NCI-H526 treated with DMSO at 0.1 percent for 48 hours (cell line): ENCODE measurements at places on chromosomes 12 and 14.

- DNase-seq = no peak
Observed at GRCh38 chr14:28298156-28298555, 468.4 kb upstream of the FOXG1 start.

GRCh38 chr12:106039242-106039641, 99.5 kb downstream of the NUAK1 start:
- no peak for DNase-seq

- DNase-seq = no peak
Observed at GRCh38 chr14:101068313-101069227, 165.0 kb upstream of the RTL1 start.

DNA sequence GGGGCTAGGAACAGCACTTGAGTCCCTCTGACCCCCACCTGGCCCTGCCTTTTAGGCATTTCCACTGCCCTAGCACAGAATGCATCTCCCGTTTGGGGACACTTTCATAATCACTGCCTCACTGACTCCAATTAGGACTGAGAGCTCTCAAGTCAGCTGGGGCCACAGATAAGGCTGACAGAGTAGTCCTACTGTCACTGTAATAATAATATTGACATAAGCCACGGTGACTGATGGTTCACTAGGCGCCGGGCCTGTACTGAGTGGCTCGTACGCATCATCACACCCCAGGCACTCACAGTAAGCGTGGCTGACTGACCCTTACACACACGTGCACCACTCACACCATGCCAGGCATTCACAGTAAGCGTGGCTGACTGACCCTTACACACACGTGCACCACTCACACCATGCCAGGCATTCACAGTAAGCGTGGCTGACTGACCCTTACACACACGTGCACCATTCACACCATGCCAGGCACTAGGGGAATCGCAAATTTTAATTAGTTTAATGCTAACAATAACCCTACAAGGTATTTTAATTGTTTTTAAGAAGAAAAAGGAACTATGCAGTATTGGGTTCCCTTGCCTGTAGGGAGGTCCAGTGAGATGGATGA, 87.7 kb downstream of the CHGA start:
- DNase-seq = no peak

GRCh38 chr14:56858422-56858821, 48.1 kb upstream of the OTX2 start:
- DNase-seq = no peak

DNA sequence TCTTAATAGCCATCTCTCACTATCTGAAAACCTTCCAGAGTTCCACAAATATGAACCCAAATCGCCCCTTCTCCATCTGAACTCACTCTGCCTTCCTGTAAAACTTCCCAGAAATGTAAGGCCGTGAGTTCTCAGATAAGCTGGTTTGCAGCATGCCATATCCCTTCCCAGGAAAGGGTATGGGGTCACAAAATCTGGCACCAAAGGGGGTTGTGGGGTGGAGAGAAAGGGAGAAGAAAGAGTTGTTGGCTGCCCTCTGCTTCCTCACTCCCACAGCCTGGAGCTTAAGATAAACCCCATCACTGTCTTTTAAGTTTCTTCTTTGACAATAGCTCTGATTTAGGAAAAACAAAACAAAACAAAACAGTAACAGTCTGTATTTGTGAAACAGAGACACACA, 10.7 kb downstream of the TMTC1 start:
- no peak for DNase-seq

DNA sequence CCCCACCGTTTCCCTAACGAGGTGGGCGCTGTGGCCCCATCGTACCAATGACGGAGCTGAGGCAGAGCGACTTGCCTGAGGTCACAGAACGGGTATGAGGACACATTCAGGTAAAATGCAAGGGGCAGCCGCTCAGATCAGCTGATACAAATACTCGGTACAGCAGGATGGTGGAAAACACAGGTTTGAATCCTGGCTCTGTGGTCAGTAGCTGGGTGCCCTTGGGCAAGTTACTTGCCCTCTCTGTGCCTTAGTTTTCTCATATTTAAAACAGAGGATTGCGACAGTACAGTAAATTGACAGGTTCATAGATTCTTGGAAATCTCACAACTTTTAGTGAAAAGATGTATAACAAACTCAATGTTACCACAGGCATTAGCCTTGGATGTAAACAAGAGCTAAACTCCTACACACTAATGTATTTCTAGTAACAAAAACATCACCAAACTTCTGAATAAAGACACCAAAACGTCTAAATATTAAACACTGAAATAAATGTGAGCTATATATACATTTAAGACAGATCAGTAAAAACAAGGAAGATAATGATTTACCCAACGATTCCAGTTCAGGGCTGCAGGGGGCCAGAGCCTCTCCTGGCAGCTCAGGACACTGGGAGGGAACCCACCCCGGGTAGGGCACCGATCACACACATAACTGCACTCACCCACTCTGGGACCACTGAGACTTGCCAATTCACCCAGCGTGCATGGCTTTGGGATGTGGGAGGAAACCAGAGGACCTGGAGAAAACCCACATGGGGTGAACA, 128.4 kb downstream of the RBM19 start:
- DNase-seq = no peak

- DNase-seq = peak; percentile 36
Observed at GRCh38 chr12:50536831-50537537, 32.2 kb downstream of the DIP2B start.

GRCh38 chr12:72790273-72790672, 518.1 kb downstream of the TRHDE start:
- no peak for DNase-seq

GRCh38 chr12:121397521-121397920, 2.4 kb upstream of the RNF34 start:
- DNase-seq = no peak

GRCh38 chr14:68586896-68587751, 205.7 kb downstream of the ZFP36L1 start:
- DNase-seq = no peak

- no peak for DNase-seq
Observed at GRCh38 chr14:72850360-72850759, 43.5 kb downstream of the DPF3 start.

DNA sequence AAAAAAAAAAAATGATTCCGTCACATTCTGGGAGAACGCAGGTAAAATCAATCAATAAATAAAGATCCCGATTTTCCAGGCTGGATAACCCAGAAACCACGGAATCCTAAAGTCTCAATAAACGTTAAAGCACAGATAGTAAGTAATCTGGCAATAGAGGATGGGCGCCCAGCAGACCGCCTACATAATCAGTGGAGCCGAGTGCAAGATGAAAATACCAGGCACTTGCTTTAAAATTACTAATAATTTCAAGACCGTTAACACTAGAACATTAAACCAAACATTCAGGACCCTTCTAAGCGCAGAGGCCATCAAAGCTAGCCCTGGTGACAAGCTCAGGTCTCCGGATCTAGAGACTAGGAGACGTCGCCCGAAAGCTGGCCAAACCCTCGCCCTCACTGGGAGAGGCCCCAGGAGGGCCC, 1.2 kb upstream of the DCAF11 start:
- DNase-seq = no peak

DNA sequence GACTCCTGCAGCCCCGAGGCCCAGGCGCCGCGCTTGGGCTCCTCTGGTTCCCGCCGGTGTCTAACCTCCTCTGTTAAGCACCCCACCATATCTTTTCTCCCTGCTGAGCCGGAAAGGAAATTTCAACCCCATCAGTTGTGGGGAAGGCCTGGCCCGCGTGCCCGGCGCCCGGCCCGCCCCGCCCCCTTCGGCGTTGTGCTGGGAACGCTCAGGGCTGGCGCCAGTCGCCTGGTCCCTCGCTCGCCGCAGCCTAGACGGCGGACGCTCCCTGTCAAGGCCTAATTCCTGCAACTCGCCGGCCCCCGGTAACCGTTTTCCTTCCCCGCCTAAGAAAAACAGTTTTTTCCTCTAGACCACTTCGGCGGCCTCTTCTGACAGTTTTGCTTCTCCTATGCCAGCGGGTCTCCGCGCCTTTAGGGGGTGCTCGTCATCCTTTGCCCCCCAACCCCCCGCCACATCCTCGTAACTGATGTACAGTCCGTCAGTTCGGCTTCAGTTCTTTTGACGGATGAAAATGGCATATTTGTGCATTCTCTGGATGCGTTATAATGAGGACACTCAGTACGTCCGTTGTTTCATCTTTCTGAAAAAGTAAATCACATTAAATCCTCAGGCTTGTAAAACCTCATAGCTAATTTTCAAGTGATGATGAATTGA, 506 bp upstream of the NAP1L1 start:
- peak; percentile 77 for DNase-seq

DNA sequence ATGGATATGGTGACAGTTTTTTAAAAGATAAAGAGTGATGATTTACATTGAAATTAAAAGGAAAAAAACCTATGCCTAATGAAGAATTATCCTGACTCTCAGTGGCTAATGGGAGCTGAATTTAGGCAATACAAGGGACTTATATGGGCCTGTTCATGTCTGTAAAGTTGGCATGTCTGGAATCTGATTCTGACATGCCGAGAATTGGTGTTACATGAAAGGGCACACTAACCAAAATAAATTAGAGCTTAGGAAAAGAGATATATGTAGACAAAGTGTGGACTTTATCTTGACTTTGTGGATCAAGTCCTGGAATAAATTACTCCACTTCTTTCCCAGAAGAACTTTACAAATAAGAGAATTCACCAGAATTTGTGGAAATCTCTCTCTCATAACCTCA, 1.1 kb downstream of the TDG start:
- no peak for DNase-seq

GRCh38 chr12:120100630-120101029, 15.9 kb downstream of the RAB35 start:
- DNase-seq = no peak

- DNase-seq = no peak
Observed at GRCh38 chr12:104510145-104510872, 53.6 kb downstream of the CHST11 start.

- DNase-seq = no peak
Observed at GRCh38 chr12:88393017-88393767, 187.1 kb downstream of the KITLG start.

DNA sequence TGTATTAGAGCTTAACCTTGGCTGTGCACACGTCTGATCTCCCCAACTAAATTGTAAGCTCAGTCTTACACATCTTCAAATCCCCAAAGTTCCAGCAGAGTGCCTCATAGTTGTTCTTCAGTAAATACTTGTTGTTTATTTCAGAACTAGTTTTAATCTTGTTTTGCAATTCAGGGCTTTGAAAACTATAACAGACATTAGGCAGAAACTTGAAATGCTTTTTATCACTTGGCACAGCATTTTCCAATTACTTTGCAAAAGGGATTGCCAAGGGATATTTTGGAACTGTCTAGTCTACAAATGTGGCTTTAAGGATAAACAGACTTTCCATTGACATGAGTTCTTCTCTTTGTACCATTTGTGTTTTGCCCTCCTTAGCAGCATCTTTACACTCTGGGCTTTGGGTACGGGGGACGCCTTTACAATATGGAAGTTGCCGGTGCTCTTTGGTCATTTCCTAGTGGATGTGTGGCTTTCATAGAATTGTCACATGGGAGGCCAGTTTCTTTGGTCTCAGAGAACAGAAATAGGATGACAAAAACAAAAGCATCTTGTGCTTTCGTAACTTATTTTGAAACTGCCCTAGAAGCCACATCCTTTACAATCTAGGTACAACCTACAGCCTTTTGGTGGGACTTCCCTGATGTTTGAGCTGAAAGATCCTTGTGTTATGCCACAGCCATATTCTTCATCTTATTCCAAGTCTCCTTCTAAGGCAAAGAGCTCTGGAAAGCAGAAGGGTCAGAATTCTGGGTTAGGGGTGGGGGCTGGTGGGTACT, 96.9 kb downstream of the NPAS3 start:
- DNase-seq = no peak

DNA sequence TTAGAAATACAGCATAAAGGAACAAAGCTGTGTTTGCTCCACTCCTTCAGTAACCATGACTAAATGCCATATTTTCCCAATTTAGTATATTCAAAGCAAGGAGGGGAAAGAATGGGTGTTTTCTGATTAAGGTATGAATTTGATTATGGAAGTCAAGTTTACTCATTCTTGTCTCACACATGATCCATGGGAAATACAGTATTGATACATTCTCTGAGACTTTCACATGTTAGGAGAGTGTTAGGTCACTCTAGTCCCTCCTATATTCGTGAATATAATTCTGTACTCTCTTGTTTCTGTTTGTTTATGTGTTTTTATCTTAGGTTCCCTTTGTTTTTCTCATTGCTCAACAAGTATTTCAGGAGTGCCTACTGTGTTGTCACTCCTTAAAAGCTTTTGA, 42.4 kb downstream of the TTLL5 start:
- no peak for DNase-seq

GRCh38 chr14:35368139-35368460, 36.4 kb downstream of the NFKBIA start:
- no peak for DNase-seq

DNA sequence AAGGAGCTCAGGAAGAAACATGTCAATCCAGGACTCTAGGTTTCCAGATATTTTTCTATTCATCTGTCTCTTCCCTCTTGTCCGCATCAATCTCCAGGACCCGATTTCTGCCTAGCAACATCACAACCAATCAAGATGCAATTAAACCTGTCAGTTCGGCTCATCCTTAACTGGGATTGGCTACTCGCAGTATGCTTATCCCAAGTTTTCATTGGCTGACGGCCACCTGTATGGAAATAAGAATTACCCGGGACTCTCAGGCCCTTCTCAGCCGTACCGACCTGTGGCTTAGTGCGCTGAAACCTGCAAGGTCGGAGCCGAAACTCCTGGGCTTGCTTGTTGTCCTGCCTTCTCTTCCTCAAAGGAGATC, 20.4 kb upstream of the ATP5MC2 start:
- peak; percentile 96 for DNase-seq

DNA sequence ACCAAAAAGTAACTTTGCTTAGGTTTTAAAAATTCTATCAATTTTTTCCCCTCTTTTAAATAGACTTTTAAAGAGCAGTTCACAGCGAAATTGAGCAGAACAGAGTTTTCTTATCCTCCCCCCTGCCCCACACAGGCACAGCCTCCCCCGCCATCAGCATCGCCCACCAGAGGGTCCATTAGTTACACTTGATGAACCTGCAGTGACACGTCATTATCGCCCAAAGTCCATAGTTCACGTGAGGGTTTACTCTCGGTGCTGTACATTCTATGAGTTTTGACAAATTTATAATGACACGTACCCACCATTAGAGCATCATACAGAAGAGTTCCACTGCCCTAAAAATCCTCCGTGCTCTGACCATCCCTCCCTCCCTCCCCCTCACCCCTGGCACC, 58.4 kb downstream of the FZD10 start:
- no peak for DNase-seq

GRCh38 chr12:61530456-61530855, 729.7 kb upstream of the USP15 start:
- no peak for DNase-seq

DNA sequence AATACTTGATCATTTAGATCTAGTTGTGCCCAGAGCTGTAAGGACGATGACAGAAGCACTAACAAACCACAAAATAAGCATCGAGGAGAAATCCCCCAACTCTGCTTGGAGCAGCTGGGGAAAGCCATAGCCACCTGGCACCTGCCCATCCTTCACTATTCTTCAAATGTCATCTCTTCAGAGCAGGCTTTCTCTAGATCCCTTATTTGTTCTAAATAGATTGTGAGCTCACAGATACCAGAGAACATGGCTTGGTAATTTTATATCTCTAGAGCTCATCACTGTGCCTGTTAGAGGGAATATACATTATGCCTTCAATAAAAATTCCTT, 50.9 kb downstream of the GRIP1 start:
- DNase-seq = no peak
